ENCODE measurements at places on chromosomes 3 and 15. TPM values are rescaled to one million over a fixed set of nuclear protein-coding genes. Genes with fewer than 3 reads are reported as not detected.

Gene OR5K2
- total RNA-seq = not detected

Gene NPAP1
- not detected for total RNA-seq

Gene LMAN1L
- total RNA-seq = not detected

Gene CYP8B1
- not detected for total RNA-seq

Gene CHRNA7
- 0.76 TPM for total RNA-seq

Gene VEPH1
- 0.40 TPM for total RNA-seq

Gene PTPRG
- total RNA-seq = 9.2 TPM

Gene TM6SF1
- 0.48 TPM for total RNA-seq

Gene MAP6D1
- 2.0 TPM for total RNA-seq

Gene TXNRD3
- total RNA-seq = 6.5 TPM

Gene POPDC2
- total RNA-seq = 0.60 TPM

Gene EFCAB12
- total RNA-seq = 0.04 TPM

Gene ARF4
- 72.1 TPM for total RNA-seq

Gene PPARG
- 13.3 TPM for total RNA-seq

Gene ISL2
- not detected for total RNA-seq

Gene HCLS1
- total RNA-seq = 5.1 TPM

Gene CPLX3
- total RNA-seq = not detected

Gene NECTIN3
- 0.68 TPM for total RNA-seq

Gene NUP210
- 14.9 TPM for total RNA-seq

Gene AMT
- total RNA-seq = 0.88 TPM

Gene CP
- total RNA-seq = 4.5 TPM

Gene CFAP20DC
- total RNA-seq = 8.7 TPM

Gene GOLGA8R
- total RNA-seq = 1.8 TPM

Gene P2RY12
- total RNA-seq = not detected

Gene PRTG
- total RNA-seq = 0.56 TPM

Gene ILDR1
- 6.3 TPM for total RNA-seq

Gene STRIT1
- not detected for total RNA-seq

Gene RTP3
- total RNA-seq = not detected

Gene COL6A5
- 0.16 TPM for total RNA-seq

Gene HIGD2B
- total RNA-seq = not detected

Gene GOLGA8G
- total RNA-seq = not detected

Gene FBXL22
- 1.2 TPM for total RNA-seq

Gene GRK7
- total RNA-seq = not detected

Measured in esophagus mucosa (tissue), 1 donor.